ENCODE measurements at places on chromosomes 6 and 20. TPM values are rescaled to one million over a fixed set of nuclear protein-coding genes. Genes with fewer than 3 reads are reported as not detected.

DNA sequence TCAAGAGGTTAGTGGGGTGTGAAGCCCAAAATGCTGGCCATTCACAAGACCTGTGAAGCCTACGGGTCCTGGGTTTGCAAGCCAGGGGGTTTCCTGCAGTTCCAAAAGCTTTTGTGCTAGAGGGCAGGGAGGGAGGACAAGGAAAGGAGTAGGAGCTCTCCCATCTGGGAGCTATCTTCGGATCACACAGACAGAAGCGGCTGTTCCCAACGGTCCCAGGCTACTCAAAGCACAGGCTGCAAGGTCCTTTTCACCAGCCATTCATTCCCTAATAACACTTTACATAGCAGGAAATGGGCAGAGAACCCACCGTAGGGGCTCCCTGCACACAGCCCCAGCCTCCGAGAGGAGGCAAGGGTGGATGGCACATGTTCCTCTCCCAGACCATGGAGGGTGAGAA is 296.9 kb downstream of the FOXC1 start:
- DNase-seq: peak; percentile 59

GRCh38 chr20:10621149-10621548 is 52.6 kb downstream of the JAG1 start:
- no peak for DNase-seq

GHRH gene
- total RNA-seq: not detected

GRCh38 chr6:34709386-34709785 is 12.8 kb upstream of the ILRUN start:
- DNase-seq: no peak

- DNase-seq: no peak
These were observed 29.2 kb downstream of the B4GALT5 start for GRCh38 chr20:49684335-49684997.

GRCh38 chr6:105398859-105399258 is 4.0 kb downstream of the PREP start:
- DNase-seq: no peak

NNAT gene
- total RNA-seq: 16.8 TPM

BPIFB1 gene
- total RNA-seq: not detected

GRCh38 chr20:50550531-50550930 is 40.3 kb downstream of the PTPN1 start:
- no peak for DNase-seq

SAMD10 gene
- total RNA-seq: 6.0 TPM

DNA sequence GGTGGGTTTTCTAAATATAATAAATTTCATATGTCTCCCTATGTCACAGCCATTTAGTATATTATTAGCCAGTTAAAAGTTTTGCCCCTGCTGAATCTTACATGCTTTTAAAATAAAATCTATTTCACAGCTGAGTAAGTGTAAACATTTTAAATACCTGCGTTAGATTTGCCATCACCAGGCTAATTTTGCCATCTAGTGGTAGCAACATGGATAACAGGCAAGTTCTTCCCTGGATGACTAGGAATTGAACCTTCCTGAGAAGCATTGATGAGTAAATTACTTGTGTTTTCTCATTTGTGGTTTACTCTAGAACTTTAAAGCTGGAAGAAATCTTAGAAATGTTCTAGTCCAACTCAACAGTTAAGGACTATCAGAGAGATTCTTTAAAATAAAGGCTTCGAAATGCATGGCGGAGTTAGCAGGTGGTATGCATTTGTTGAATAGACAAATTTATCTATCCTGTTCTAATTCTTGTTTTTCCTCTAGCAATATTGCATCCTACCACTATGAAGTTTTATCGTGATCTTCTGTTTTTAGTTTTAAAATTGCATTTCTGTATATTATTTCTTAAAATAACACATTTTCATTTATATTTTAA is 2.6 kb downstream of the PRSS35 start:
- peak; percentile 69 for DNase-seq

GRCh38 chr6:27630727-27631608 is 158.1 kb upstream of the ZNF184 start:
- DNase-seq: peak; percentile 94

- peak; percentile 66 for DNase-seq
These were observed 56.2 kb upstream of the EDN1 start for GRCh38 chr6:12233693-12234571.

DNA sequence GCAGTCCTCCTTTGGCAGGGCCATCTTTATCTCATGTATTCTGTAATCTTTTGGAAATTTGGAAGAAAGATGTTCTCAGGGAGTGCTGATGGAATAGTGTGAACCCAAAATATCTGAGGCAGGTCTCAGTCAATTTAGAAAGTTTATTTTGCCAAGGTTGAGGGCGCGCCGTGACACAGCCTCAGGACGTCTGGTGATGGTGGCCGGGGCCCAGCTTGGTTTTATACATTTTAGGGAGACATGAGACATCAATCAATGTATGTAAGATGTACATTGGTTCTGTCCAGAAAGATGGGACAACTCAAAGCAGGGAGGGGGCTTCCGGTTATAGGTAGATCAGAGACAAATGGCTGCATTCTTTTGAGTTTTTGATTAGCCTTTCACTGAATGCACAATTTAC is 89.8 kb downstream of the ERMARD start:
- DNase-seq: no peak

GRCh38 chr20:51118985-51119527 is 96.1 kb upstream of the KCNG1 start:
- no peak for DNase-seq

- no peak for DNase-seq
These were observed 148.4 kb downstream of the TBX18 start for GRCh38 chr6:84615987-84616386.

- no peak for DNase-seq
These were observed 77.9 kb upstream of the TULP1 start for GRCh38 chr6:35590622-35591066.

- no peak for DNase-seq
These were observed 122.3 kb downstream of the JARID2 start for GRCh38 chr6:15368186-15368585.

DNA sequence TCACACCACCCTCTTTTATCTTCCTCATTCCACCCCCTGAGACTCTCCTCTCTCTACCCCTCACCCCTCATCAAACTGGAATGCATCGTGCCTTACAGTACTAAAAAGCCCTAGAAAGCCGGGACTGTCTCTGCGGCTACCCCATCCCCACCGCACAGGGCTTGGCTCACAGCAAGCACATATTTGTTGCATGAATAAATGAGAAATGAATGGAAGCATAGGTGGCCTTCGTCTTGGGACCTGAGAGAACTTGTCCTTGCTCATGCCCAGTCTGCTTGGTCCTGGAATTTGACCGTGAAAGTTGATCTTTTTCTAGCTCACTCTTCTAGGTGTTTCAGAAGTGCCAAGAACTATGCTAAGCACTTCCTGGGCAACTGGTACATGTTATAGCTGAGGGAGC is 53.3 kb downstream of the APCDD1L start:
- DNase-seq: no peak

DNA sequence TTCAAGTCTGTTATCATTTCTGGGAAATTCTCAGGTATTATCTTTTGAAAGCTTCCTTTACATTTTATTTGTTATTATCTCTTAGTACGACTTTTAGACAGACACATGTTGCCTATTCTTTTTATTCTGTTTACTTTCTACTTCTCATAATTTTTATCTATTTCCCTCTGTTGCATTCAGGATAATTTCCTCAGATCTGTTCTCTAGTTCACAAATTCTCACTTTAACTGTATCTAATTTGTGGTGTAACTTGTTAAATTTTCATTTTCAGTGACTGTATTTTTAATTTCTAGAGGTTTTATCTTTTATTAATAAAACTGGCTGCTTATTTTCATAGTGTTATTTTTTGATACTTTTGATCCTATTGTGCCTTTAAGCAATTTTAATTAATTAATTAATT is 16.0 kb downstream of the ATRN start:
- DNase-seq: no peak

DNA sequence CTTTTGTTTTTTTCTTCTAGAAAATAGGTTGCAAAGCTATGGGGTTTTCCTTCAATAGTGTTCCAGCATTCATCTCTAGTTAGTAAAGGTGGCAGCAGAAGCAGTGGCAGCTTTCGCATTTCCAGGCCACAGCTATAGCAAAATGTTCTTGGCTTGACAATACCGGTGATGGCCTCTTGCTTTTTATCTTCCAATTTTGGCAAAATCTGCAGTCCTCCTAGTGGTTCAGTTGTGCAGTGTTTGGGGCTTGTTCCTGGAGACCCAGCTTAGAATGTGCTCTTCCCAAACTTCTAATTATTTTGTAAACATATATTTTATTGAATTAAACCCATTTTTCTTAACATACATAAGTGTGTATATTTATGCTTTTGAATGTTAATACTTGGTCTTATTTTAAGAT is 370.6 kb upstream of the MAN1A1 start:
- DNase-seq: peak; percentile 51

DNA sequence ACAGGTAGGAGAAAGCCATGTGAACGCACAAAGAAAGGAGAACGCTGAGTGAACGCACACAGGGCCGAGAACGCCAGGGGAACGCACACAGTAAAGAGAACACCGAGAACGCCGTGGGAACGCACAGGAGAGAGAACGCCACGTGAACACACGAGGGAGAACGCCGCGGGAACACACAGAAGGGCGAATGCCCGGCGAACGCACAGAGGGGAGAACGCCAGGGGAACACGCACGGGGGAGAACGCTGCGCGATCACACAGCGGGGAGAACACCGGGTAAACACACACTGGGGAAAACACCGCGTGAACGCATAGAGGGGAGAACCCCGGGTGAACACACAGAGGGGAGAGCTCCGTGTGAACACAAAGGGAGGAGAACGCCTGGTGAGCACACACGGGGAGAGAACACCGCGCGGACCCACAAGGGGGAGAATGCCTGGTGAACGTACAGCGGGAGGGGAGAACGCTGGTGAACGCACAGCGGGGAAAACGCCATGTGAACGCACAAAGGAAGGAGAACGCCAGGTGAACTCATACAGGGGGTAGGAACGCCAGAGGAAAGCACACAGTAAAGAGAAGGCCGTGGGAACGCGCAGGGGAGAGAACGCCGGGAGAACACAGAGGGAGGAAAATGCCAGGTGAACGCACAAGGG is 55.3 kb downstream of the RNASET2 start:
- DNase-seq: no peak

Measured in endodermal cell (in vitro differentiated cells).